ENCODE measurements at places on chromosomes 4 and X.

DNA sequence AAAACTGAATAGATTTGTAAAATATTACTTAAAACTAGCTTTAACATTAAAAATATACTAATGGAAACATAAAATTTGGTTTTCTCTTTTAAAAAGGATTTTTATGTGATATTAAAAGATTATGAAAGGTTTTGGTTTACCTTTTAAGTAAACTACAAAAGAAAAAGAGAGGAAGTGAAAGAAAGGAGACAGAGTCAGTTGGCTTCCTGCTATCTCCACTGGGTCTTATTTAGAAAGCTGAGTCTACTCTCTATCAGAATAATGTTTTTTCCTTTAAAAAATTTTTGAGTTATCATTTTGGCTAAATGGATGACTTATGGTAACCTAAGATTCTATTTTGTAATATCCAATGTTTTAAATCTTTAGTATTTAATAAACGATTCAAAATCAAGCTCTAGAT lies 21.6 kb upstream of the ATP8A1 start:
- no peak for DNase-seq

- DNase-seq = no peak
Measured at GRCh38 chr4:165971933-165972332, 98.9 kb downstream of the TLL1 start.

GRCh38 chr4:186932196-186932595 lies 208.5 kb upstream of the FAT1 start:
- DNase-seq = no peak

DNA sequence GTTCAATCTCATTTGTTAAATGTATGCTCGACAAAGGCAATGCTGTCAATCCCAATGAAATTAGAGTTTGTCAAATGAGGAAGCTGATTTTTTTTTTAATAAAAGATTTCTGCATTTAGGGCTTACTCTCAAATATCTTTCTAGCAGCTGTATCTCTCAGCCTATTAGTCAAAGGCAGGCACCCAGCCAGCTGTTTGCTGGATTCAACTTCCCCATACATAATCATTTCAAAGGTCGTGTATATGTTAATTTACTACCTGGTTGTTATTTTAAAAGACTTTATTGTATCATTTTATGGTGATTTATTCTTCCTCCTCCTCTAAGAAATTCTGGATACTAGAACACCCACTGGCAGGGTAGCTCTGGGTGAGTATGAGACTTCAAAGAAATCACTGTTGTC lies 27.1 kb downstream of the RAI2 start:
- DNase-seq = no peak

GRCh38 chr4:8272472-8273428 lies 3.2 kb downstream of the HTRA3 start:
- no peak for DNase-seq

- DNase-seq = no peak
Measured at GRCh38 chrX:93594780-93595179, 78.6 kb downstream of the NAP1L3 start.

DNA sequence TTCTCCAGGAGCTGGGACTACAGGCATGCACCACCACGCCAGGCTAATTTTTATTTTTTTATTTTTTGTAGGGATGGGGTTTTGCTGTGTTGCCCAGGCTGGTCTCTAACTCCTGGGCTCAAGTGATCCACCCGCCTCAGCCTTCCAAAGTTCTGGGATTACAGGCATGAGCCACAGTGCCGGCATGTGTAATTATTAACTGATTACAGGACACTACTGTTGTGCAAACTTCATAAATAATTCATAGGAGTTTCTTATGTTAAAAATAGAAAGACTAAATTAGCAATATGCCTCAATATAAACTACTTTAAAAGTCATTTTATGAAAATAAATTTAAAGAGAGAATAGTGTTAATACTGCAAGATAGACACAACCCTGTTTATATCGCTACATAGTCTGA lies 221.9 kb downstream of the SNCA start:
- no peak for DNase-seq

- no peak for DNase-seq
Measured at GRCh38 chrX:121496966-121497365, 449.6 kb downstream of the GLUD2 start.

DNA sequence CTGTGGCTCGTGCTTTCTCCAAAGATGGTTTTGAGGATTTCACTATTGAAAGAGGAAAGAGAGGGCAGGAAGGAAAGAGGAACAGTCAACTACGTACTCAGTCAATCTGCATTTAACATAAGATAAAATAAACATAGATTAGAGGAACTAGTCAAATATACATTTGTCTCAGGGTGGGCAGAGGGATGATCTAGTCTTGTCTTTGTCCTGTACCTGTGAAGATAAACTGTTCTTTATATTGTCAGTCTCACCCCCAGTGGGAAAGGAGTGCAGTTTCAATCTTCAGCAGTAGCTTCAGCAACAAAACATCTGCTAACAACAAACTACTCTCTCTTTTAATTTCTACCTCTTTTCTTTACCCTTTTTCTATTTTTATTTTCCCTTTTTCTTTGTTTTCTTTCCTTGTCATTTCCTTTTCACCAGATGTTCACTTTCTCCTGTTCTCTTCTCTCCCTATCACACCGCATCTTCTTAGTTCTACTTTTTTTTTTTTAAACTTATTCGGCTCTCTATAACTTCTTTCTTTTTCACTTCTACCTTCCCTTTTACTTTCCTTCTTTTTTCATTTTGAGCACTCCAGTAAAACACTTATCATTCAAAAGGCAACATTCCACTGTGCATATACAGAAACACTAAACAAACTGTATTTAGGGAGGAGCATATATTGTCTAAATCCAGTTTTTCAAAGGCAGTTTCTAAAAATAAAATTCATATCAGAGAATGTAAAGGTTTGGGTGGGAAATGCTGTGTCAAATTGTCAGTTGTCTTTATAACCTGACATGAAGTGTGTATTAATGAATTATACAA lies 51.4 kb upstream of the GUCY1A1 start:
- DNase-seq = no peak

GRCh38 chr4:138561906-138562305 lies 319.8 kb upstream of the SLC7A11 start:
- DNase-seq = no peak

DNA sequence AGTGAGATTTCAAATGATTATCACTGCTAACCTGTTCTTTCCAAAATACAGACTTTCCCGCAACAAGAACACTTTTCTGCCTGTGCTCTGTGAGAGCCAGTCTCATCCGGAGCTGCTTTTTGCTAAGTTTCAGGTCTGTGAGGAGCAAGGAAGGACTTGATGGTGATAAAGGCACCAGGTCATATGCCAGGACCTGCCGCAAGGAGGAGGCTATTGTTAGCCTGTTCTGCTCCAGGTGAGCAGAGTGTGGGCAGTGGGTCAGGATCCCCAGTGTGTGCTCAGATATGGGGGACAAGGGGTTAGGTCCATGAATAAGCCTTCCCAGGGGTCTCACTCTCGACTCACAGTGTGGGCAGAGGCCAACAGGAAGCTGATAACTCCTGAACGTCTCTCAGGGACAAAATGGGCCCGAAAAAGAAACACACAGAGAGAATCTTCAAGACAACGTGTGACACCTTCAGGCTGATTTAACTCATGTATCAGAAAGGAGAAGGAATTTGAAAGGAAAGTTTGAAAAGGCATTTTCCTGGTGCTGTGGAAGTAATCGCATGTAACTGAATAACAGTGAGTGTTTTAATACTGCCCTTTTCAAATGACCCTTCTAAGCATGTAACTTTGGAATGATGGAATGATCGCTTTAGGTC lies 57.7 kb upstream of the PDLIM3 start:
- no peak for DNase-seq

DNA sequence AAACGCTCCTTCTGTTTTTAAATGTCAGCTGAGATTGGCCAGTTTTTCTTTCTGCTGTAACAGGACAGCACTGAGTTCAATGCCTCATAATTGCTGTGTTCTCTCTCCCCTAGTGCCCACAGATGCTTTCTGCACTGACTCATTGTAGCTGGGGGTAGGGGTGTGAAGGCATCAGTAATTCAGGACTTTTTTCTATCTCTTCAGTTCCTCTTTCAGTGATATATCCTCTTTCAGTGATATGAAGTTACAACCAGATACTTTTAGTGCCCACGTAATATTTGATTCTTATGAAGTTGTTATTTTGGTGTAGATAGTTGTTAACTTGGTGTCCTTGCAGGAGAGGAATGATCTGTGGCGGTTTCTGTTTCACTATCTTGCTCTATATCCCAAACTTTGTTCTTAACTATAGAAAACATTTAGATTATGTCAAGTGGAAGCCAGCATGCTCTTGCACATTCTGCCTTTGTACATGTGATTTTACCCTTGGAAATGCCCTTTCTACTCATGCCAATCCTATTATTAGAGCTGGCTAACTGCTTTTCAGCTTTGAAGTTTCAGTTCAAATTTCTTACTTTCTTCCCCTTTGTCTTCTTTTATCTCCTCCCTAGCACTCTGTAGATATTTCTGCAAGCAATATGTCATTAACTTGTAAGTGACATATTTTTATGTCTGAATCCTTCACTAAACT lies 1258.4 kb downstream of the FAM133A start:
- no peak for DNase-seq

- DNase-seq = no peak
Measured at GRCh38 chr4:181523973-181524372, 719.2 kb upstream of the TENM3 start.

DNA sequence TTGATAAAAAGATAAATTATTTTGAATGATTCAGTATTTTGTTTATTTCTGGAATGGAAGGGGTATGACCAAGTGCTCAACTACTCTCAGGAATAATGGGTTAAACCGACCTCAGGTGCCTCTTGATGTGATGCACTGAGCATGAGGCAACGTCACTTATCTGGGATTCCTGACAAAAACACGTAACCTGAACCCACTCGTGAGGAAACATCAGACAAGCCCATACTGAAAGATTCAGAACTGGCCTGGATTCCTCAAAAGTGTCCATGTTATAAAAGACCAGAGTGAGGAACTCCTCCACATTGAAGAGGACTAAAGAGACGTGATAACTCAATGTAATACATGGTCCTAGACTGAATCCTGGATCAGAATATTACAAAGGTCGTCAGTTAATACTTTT lies 144.0 kb downstream of the FNIP2 start:
- no peak for DNase-seq

DNA sequence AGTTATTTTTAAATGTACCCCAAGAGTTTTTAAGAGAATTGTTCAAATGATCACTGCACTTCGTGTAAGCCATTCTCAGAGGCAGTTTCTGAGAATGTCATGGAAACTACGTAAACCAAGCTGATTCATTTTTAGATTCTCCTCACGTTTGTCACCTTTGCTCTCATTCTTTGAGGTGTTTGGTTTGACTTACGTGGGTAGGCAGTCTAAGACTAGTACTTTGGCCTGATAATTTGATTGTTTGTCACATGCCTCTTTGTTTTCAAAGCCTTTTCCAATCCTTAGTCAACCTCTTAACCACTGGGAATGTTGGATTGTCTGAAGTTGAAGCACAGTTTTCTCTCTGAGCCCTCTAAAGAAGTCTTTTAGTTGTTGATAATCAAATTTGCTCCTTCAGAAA lies 10.5 kb downstream of the SEPTIN11 start:
- no peak for DNase-seq

DNA sequence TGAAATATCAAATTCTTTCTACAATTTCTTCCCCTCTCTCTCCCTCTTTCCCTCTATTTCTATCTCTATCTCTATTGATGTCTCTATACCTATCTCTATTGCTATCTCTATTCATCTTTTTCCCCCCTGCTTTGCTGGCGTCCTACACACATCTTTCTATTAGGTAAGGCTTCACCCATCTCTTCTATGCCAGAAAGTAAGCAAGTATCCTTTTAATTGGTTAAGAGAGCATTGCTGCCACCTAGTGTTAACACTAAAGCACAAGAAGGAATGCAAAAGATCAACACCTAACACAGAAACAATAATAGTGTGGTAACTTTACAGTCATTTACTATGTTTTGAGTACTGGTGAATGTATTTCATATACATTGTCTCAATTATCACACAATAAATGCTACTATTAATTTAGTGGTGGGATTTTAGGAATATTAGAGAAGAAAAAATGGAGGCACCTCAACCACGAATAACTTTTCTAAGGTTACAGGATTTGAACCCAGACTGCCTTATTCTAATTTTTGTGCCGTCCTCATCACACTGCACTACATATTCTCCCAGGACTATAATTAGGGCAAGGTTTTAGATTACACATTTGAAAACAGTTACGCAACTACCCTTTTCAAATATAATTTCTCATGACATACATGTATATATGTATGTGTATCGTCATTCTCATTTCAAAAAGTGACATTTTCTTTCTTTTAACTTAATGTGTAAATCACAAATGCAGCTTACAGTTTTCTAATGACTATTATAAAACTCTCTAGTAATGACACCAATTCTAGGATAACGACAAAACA lies 3.7 kb upstream of the C4orf36 start:
- peak; percentile 85 for DNase-seq

DNA sequence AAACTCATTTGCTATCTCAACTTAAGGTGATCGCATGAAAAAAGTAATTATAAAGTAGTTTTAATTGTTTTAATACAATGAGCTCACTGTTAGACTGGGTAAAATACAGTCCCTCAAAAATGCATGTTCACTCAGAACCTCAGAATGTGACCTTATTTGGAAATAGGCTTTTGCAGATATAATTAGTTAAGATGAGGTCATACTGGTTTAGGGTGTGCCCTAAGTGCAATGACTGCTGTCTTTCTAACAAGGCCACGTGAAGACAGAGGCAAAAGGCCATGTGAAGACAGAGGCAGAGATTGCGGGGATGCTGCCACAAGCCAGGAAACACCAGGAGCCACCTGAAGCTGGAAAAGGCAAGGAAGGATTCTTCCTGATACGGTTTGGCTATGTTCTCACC lies 262.1 kb downstream of the NKX6-1 start:
- no peak for DNase-seq

GRCh38 chrX:115491766-115492165 lies 69.2 kb upstream of the PLS3 start:
- DNase-seq = no peak

DNA sequence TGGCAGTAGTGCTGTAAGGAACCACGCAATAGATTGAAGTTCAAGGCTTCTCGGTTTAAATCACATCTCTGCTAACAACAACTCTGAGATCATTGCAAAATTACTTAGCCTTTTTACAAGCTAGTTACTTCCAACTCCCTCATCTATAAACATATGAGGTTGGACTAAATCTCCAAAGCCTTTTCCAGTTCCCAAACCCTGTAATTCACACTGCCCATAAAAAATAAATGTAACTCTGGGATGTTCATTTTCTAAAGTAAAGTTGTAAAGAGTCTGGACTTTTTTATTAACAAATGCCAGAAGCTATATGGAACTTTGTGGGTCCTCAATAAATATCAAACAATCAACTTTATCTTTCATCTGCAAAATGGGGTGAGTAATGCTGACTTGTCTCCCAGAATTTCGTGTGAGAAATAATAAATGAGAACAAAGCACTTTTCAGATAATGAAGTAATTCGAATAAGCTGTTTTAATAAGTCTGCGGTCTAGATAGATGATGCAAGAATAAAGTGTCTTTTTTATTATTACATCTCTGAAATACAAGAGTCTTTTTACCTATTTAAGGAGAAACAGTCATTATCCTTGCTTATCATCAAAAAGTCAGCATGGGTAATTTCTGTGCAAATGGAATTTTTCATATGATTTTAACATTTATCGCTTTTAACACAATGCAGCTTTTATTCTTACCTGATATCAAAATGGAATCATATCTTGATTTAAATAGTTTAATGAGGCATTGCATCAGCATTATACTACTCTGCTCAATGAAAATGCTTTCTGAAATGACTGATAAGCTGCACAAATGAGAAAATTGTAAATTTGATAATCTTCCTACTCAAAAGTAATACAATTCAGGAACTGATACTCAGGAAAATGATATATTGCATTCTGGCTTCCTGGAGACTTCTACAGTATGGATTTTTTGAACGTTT lies 252.6 kb downstream of the BANK1 start:
- DNase-seq = no peak
